Activated CD4-positive, alpha-beta T cell treated with anti-CD3 and anti-CD28 coated beads for 48 hours (primary cell): ENCODE measurements at places on chromosomes 7 and 10.

DNA sequence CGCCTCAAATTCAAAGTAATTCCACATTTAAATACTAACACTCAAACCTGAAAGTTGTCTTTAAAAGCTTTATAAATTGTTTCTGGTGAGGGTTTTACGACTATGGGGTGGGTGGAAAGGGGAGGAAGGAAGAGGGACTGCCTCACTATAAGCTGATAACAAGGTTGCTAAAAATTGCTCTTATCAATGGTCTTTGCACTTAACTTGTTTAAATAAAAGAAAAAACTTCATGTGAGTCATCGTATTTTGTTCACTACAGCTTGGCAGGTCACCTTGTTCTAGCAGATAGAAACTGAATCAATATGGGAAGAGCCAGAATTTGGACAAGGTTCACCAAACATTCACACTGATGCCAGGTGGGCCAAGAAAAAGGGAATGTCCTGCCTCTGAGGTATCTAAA is 129.2 kb downstream of the TES start:
- no peak for DNase-seq

DNA sequence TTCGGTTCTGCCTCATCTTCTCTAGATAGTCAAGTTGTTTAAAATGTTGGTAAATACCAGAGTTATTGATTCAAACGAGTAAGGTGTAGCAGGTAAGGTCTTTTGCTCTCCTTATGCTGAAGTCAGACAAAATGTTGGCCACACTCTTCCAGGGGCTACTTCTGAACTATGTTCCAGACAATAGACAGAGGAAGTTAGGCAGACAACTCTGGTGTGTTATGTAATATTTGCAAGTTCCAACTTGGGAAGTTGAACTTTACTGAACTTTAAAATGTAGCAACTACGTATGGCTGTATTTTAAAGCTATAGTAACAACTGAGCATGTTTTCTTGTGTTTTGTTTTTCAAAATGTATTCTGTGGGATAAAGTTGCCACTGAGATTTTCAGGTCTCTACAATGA is 125.7 kb upstream of the NEBL start:
- DNase-seq, result no peak

- no peak for DNase-seq
Observed at GRCh38 chr7:129494041-129494440, 8.3 kb upstream of the SMKR1 start.

- DNase-seq, result peak; percentile 10
Observed at GRCh38 chr10:16777473-16778370, 39.5 kb downstream of the RSU1 start.

- DNase-seq, result no peak
Observed at GRCh38 chr10:27399871-27400270, 104.2 kb upstream of the RAB18 start.

- DNase-seq, result no peak
Observed at GRCh38 chr10:80168679-80169380, 36.3 kb downstream of the PLAC9 start.

GRCh38 chr7:4133491-4134044 is 548.5 kb upstream of the FOXK1 start:
- no peak for DNase-seq

DNA sequence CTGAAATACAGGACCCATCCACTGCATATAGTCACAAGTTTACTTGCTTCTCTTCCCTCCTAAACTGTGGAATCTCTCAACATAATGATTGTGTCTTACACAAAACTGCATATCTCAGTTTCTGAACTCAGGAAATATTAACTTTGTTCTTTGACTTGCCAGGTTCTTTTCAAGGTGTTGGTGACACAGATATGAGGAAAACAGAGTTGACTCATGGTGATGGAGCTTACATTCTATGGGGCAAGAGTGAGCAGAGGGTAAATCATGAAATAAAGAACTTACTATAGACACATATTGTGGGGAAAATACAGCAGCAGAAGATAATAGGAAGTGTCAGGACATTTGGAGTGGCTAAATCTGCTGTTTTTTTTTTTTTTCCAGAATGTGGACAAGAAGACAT is 72.5 kb upstream of the IGFBP3 start:
- no peak for DNase-seq

DNA sequence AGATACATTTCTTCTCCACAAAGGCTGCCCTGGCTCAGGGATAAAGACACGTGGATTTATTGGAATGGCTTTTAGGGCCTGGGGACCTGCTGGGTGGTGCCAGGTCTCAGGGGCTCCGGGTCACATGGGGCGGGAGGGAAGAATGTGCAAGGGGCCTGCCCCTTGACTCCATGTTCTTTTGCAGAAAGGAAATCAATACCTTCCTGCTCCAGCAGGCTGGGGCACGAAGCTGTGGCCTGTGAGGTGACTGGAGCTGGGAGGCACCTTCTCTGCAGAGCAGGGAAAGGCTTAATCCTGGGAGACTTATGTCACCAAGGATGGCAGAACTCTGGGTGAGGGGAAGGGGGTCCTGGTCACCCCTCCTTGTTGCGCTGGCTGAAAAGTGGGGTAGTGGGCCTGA is 42.3 kb upstream of the GNA12 start:
- DNase-seq, result no peak

GRCh38 chr10:118045837-118046394 is 825 bp downstream of the RAB11FIP2 start:
- DNase-seq, result peak; percentile 29

- DNase-seq, result no peak
Observed at GRCh38 chr10:79220307-79220706, 127.0 kb upstream of the PPIF start.

DNA sequence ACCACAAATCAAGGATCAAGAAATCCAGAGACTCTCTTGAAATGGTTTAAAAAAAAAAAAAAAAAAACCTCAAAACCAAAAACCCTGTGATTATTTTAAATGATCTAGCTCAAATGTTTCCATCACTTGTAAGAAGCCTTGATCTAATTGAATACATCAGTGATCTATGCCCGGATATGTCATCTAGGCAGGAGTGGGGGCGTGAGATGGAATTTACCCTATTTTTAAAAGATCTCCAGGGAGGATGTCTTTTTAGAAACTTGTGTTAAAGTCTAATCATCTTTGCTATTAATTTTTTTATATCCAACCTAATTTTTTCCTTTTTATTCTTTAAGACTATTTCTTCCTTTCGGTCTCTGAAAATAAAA is 101.4 kb upstream of the PDLIM1 start:
- no peak for DNase-seq

DNA sequence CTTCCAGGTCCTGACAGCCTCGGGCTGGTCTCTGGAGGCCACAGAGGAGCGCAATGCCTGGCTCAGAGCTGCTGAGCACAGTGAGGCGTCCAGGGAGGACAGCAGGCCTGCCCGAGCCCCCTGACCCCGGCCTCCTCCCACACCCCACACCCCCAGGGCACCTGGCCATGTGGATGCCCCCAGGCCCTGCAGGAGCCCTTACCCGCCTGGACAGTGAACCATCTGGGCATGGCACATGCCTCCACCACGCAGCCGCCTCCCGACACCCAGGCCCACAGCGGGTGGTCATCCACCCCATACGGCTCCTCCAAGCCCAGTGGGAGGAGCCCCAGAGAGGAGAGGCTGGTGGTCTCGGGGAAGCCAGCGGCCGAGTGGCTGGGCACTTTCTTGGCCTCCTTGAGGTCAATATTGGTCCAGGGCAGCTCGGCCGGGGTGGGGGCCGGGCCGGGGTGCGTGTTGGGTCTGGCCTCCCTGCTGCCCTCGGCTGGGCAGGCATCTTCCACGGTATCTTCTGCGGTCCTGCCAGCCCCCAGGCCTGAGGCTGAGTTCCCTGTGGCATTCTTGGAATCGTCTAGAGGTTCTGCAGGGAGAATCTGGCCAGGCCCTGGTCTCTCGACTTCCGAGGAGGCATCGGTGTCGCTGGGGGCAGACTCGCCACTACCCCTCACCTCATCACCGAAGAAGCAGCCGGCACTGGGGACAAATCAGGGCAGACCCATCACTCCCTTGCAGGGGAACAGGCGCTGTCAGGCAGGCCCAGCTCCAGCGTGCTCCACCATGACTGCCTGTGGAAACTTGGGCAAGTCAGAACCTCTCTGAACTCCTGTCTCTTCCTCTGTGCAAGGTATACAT is 18.6 kb downstream of the TECPR1 start:
- DNase-seq, result no peak

- DNase-seq, result no peak
Observed at GRCh38 chr7:32937344-32938174, 19.7 kb upstream of the FKBP9 start.

- DNase-seq, result no peak
Observed at GRCh38 chr10:19848226-19848985, 32.2 kb downstream of the PLXDC2 start.

DNA sequence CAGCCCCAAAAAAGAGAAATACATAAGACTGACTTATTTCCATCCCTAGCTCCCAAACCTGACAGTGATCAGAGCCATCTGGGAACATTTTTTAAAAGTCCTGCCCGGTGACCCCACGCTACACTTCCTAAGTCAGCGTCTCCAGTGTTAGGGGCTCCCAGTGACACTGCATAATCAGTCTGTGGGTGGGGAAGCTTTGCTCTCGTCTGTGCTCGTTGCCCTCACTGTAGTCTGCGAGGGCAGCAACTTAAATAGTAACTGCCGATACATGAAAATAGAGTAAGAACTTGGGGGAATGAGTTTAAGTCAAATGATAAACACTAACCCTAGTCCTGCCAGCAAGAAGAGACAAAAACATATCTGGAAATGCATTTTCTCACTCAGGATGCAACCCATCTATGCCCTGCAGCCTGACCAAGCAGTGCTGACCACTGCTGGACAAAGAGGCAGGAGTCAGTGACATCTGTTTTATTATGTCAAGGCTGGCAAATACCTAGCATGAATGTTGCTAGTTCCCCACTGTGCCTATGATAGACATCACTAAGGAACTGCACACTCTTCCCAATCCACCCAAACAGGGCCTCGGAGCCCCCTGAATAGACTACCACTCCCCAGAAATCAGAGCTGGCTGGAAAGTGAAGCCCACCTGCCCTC is 18.7 kb downstream of the ERCC6 start:
- no peak for DNase-seq

DNA sequence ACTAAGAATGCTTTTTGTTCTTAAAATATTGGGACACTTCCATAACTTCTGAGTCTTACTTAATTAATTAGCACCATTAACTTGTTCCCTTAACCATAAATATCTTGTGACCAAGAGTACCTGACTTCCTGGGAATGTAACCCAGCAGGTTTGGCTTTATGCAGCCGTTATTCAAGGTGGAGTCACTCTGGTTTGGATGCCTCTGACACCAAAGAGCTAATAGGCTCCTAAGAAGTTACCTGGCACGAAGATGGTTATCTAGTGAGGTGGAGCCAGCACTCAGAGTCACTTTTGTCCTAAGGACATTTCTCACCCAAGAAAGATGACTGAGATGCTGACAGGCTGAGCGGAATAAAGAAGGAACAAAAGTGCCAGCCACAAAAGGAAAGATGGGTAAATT is 172.3 kb downstream of the C1GALT1 start:
- no peak for DNase-seq

DNA sequence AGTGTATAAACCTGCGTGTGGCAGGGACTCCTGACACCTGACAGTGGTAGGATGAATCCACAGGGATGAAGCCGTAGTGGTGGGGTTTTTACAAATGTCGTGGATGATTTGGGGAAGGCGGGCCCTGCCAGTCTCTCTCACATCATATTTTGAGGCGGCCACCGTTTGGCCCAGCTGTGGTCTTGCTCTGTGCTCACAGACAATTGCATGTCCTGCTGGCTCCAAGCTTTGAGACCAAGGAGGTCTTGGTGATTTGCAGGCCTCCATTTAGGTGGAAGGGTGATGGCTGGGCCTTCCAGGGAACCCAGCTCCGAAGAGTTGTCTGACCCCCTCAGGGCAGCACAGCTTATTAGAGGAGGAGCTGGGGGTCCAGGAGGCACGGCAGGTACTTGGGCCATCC is 151.1 kb upstream of the SHH start:
- DNase-seq, result no peak

GRCh38 chr7:134184767-134185166 is 57.6 kb downstream of the LRGUK start:
- no peak for DNase-seq

GRCh38 chr10:118986815-118987790 is 42.4 kb upstream of the NANOS1 start:
- DNase-seq, result no peak

DNA sequence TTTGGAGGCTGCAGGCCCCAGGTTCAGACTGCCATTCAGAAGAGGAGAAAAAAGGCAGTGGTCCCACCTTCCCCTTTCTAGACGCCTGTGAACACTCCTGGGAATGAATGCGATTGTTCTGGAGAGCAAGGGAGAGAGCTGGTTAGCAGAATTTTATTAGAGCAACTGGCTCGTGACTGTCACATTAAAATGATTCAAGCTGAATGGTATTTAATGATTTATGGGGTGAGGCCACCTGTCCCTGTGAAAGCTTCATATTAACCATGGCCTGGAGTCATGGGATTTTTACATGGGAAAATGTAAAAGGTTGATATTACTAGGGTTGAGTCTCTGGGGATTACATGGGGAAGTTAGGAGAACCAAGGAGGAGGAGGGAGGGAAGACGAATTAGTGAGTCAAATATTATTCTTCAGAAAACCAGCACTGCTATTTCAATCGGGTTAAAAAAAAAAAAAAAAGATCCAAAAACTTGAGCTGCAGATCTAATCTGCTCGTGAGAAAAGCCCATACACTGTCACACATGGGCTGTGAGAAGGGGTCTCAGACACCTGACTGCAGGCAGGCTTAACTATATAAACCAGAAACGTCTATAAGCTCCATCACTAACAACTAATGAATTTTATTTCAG is 8.3 kb downstream of the CXCL12 start:
- DNase-seq, result no peak

GRCh38 chr10:129869596-129870473 is 94.2 kb downstream of the EBF3 start:
- no peak for DNase-seq

- DNase-seq, result no peak
Observed at GRCh38 chr7:109235316-109235715, 665.6 kb downstream of the DNAJB9 start.

DNA sequence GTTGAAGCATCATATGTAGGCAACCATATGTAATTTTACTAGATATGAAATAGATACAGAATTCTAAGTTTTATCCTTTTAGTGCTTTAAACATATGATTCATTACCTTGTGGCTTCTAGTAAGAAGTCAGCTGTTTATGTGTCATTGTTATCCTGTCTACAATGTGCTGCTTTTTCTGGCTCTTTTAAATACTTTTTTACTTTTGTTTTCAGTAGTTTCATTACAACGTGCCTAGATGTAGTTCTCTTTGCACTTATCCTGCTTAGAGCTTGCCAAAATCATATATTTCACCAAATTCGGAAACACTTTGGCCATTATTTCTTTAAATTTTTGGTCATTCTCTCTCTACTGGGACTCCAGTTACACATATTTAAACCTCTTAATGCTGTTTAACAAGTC is 26.4 kb downstream of the YAE1 start:
- DNase-seq, result no peak

DNA sequence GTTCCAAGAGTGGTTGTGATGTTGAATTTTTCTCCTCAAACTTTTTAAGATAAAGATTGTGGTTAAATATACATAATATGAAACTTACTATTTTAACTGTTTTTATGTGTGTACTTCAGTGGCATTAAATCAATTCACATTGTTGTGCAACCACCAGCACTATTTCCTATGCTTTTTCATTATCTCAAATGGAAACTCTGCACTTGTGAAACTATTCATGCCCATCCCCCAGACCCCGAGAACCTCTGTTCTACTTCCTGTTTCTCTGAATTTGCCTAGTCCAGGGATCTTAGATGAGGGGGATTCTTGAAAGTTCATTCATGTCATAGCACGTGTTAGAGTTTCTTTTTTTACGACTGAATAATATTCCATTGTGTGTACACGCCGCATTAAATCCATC is 67.0 kb downstream of the WDR37 start:
- peak; percentile 21 for DNase-seq
